ENCODE measurements at places on chromosomes 12 and 14. TPM values are rescaled to one million over a fixed set of nuclear protein-coding genes. Genes with fewer than 3 reads are reported as not detected.
A peak's percentile ranks its signal among the peaks of the same experiment; 100 is the strongest.

DNA sequence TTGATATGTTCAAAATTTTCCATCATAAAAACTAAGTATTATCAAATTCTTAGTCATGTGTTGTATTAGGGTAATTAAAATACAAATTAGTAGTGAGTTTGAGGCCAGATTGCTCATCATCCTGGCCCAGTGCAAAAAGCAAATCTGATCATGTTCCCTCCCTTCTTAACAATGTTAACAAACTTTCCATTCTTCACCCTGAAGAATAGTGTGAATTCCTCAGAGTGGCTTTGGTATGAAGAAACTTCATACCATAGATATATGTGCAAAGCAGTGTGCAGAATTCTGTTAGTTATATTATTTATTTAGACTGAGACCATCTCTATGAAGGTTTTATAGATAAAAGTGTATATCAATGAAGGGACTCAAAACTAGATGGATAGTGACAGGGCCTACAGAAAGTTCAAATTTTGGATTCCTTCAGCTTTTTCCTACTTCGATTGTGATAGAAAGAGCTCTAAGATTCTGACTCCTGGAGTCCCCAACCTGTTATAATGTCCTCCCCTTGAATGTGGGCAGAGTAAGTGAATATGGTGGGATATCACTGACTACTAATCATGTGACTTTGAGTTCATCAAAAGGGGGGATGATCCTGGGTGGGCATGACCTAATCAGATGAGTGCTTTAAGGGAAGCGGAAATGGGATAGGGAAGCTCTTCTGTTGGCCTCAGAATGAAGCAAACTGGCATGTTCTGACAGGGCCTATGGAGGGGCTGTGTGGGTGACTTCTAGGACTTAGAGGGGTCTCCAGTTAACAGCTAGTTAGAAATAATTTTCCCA lies 271.4 kb downstream of the BTG1 start:
- H3K27ac ChIP-seq, result no peak overlapping the region
- H3K27me3 ChIP-seq, result no peaks in the 10 kb centered on the region
- H3K4me1 ChIP-seq, result no peaks in the 10 kb centered on the region
- DNase-seq, result no peak
- H3K4me3 ChIP-seq, result no peak overlapping the region

- H3K4me3 ChIP-seq, result no peak overlapping the region
- H3K36me3 ChIP-seq, result no peaks in the 10 kb centered on the region
- peaks cover 20% of the 10 kb centered on the region for H3K4me1 ChIP-seq
- DNase-seq, result no peak
Measured at GRCh38 chr12:14771651-14772137, 31.6 kb downstream of the WBP11 start.

GRCh38 chr12:67498991-67499390 lies 149.6 kb upstream of the DYRK2 start:
- DNase-seq, result peak; percentile 25
- H3K27ac ChIP-seq, result no peak overlapping the region
- no peaks in the 10 kb centered on the region for H3K4me1 ChIP-seq
- H3K27me3 ChIP-seq, result no peaks in the 10 kb centered on the region

DNA sequence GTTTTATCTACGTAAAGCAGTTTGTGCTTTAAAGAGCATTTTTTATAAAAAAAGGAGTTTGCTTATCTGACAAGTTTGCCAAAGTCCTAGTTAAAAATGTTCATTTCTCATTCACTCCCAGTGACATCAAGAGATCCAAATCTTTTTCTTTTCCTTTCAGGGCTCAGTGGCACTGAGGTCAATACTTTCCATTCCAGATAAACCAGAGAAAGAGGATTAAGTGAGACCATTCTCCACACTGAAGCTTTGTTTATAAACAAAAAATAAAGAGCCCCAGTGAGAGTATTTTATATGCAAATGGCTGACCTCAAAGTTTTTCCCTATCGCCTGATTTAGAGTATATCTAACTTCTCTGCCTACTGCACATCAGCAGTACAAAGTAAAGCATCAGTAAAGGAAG lies 199.8 kb downstream of the ALG10B start:
- H3K27ac ChIP-seq, result no peak overlapping the region
- H3K4me1 ChIP-seq, result no peaks in the 10 kb centered on the region
- H3K4me3 ChIP-seq, result no peak overlapping the region
- DNase-seq, result peak; percentile 8
- H3K27me3 ChIP-seq, result no peaks in the 10 kb centered on the region
- no peaks in the 10 kb centered on the region for H3K36me3 ChIP-seq

- H3K27ac ChIP-seq, result no peak overlapping the region
- no peak overlapping the region for H3K4me3 ChIP-seq
Measured at GRCh38 chr14:76880449-76880848, 54.2 kb downstream of the LRRC74A start.

Gene PRPH
- total RNA-seq, result 1.4 TPM

DNA sequence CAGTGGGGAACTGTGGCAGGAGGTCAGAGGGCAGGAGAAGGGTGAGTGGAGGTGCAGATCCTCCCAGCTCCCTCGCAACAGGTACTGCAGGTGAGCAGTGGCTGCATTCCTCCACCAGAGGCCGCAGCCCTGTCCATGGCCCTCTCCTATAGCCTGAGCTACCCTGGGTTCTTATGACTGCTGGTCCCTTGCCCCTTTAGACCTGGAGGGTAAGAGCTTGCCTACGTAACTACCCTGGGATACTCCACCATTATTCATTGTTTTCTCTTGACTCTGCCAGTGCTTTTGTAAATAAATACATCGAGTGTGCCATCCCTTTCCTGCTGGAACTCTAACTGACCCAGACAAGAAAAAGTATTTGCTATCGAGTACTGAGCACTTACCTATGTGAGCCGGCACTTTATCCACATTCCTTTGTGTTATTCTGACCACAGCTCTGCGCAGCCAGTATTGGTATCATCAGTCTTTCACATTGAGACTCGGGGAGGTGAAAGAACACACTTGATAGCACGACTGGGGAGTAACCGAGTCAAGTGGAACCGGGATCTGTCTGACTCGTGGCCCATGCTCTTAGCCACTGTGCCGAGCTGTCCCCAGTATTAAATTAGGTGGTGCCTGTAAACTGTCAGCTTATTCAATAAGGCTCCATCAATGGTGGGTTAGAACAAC lies 38.5 kb downstream of the LTBP2 start:
- no peaks in the 10 kb centered on the region for H3K27me3 ChIP-seq
- no peaks in the 10 kb centered on the region for H3K36me3 ChIP-seq
- H3K4me1 ChIP-seq, result peaks cover 40% of the 10 kb centered on the region
- no peak overlapping the region for H3K4me3 ChIP-seq
- DNase-seq, result no peak

- no peak overlapping the region for H3K27ac ChIP-seq
- no peak for DNase-seq
- H3K4me3 ChIP-seq, result no peak overlapping the region
- no peaks in the 10 kb centered on the region for H3K36me3 ChIP-seq
- peaks cover 2% of the 10 kb centered on the region for H3K4me1 ChIP-seq
- H3K27me3 ChIP-seq, result peaks cover 7% of the 10 kb centered on the region
Measured at GRCh38 chr14:101412739-101413138, 148.6 kb upstream of the DIO3 start.

Measured in muscle of leg (tissue), 16 donors.